ENCODE measurements at places on chromosomes 3 and 15.

DNA sequence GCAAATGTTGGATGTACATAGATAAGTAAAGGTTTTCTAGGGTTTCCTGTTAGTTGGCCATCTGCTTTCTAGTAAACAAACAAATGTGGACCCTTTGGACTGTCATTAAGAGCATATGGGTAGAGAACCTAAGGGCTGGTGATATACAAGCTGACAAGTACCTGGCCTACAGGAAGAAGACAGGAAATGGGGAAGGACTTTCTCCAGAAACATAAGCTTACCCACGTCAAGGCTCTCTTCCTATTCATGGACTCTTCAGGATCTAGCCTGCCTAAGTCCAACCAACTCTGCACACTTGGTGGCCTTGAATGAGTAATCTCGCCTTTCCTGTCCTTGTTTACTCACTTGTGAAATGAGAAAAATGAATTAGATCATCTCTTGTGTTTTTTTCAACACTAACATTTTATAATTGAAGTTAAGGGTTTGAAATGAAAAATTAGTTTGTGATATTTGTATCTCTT, 22.2 kb upstream of the GOLIM4 start:
- no peak for DNase-seq

GRCh38 chr3:98021830-98022560, 13.1 kb downstream of the GABRR3 start:
- no peak for DNase-seq

DNA sequence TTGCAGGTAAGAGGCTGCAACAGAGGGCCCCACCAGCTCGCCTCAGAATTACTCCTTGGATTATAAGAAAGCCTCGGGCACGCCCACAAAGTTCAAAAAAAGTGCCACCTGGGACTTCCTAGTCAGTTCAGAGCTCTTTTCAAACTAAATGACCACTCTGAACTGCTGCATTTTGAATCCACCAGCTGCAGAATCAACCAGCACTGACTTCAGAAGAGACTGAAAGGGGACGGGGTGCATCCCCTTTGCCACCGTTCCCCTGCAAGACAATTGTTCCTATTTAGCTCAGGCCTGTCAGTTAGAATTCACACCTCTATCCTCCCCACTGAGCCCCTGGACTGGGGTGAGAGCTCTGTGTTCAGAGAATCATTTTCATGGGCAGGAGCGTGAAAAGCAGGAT, 181.4 kb upstream of the GADL1 start:
- DNase-seq: no peak

GRCh38 chr15:56838085-56838484, 80.4 kb upstream of the TCF12 start:
- DNase-seq: no peak

DNA sequence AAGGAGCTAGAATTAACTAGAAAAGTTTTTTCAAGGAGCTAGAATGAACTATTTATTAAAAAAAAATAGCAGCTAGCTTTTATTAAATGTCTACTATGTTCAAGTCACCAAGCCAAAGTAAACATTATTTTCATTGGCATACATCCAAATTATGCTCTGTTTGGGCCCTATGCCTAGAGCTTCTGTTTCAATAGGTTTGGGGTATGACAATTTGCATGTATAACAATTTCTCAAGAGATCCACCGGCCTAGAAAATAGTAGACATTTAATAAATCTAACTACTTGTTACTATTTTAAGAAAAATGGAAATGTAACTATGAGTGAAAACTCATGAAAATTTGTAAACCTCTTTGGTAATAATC, 8.0 kb downstream of the GABRR3 start:
- DNase-seq: no peak

- no peak for DNase-seq
Measured at GRCh38 chr3:132803889-132804288, 81.7 kb upstream of the NPHP3 start.

GRCh38 chr3:79515072-79515471, 252.7 kb downstream of the ROBO1 start:
- no peak for DNase-seq

GRCh38 chr3:15783361-15783969, 14.3 kb downstream of the ANKRD28 start:
- no peak for DNase-seq

DNA sequence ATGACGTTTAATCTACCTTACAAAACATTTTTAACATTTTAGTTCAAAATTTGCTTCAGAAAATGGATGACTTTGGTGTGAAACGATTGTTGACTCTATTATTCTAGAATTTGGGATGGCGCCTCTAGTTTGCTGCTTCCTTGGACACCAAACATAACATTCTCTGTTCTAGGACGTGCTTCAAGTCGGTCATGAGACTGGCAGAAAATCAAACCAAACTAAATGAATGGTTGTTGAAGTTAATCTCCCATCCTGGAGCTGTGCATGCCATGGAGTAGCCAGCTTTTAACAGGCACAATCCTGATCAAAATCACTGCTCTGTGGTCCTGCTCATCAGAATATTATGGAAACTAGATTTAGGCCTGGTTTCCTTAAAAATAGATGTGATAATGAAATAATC, 9.6 kb upstream of the LRRFIP2 start:
- DNase-seq: no peak

DNA sequence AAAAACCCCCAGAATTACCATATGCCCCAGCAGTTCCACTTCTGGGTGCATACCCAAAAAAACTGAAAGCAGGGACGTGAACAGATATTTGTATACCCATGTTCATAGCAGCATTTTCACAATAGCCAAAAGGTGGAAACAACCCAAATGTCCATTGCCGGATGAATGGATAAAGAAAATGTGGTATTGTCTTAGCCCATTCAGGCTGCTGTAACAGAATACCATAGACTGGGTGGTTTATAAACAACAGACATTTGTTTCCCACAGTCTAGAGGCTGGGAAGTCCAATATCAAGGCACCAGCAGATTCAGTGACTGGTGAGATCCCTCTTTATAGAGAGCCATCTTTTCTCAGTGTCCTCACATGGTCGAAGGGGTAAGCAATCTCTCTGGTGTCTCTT, 182.1 kb upstream of the ANKRD28 start:
- no peak for DNase-seq

DNA sequence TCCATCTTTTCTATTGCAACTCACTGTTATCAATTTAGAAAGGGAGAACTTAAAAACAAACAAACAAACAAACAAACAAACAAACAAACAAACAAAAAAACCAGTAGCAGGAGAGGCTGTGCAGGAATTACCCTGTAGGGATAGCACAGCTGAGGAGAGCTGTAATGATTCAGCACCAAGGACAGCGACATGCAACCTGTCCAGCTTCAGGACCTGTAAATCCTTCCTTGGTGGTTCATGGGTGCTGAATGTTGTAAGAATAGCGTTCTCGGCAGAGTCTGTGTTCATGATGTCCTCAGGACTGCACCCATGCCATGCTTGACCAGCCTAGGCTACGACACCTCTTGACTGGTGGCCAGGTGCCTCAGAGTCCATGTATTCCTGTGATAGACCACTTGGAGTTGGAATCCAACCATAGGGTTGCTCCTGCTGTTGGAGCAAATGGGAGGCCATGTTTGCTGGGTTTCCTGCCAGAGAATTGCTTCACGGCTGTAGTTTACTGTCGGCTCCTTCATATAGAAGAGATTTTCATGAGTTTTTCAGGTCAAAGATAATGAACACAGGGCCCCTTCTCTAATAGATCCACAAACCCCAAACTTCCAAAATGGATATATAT, 65.9 kb downstream of the CACNA2D3 start:
- DNase-seq: no peak

- DNase-seq: peak; percentile 61
Measured at GRCh38 chr15:66862940-66863335, 160.9 kb downstream of the SMAD6 start.

- DNase-seq: no peak
Measured at GRCh38 chr15:38186507-38186906, 66.1 kb upstream of the SPRED1 start.

DNA sequence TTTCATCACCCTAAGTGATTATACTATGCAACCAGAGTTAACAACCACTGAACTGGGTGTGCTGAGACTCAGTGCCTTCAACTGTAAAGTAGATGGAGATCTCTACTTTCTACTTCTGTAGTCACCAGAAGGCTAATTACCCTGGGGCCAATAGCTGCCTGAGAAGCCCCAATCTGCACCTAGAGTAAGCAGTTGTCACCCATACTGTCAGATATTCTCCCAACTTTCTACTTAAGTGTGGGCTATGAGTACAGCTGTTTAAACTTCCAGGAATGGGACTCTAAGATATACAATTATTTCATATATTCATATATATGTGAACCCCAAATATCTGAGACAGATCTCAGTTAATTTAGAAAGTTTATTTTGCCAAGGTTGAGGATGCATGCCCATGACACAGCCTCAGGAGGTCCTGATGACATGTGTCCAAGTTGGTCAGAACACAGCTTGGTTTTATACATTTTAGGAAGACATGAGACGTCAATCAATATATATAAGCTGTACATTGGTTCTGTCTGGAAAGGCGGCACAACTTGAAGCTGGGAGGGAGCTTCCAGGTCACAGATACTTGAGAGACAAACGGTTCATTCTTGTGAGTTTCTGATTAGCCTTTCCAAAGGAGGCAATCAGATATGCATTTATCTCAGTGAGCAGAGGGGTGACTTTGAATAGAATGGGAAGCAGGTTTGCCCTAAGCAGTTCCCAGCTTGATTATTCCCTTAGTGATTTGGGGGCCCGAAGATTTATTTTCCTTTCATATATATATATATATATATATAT, 41.9 kb downstream of the CCNL1 start:
- no peak for DNase-seq

DNA sequence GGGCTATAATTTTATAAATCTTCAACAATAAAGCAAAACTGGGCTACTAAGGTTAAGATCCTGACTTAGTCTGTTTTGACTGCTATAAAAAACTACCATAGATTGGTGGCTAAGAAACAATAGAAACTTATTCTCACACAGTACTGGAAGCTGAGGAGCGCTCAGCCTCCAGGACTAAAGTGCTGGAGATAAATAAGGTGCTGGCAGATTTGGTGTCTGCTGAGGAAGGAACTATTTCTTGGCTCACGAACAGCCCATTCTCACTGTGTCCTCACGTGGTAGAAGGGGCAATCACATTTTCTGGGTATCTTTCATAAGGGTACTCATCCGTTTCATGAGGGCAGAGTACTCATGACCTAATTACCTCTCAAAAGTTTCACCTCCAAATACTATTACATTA, 166.8 kb upstream of the CBLB start:
- no peak for DNase-seq

GRCh38 chr15:57527382-57528091, 64.2 kb upstream of the MYZAP start:
- no peak for DNase-seq

- no peak for DNase-seq
Measured at GRCh38 chr3:57064001-57064400, 3.5 kb downstream of the SPATA12 start.

DNA sequence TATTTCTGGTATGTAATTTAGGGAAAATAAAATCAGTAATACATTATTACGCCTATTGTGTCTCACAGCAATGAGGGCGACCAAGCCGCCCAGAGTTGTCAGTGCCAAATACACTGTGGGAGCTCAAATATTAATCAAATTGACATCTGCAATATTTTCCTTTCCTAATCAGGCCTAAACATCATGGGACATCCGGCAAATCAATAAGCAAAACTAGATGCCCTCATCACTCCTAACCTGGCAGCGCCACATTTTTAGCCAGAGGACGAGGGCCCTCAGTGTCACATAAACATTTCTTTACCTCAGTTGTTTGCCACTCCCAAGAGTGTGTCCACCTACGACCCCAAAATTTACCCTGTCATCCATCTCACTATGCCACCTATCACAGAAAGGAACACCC, 64.1 kb downstream of the WDR72 start:
- no peak for DNase-seq

- no peak for DNase-seq
Measured at GRCh38 chr3:12442654-12443501, 41.4 kb upstream of the TSEN2 start.

DNA sequence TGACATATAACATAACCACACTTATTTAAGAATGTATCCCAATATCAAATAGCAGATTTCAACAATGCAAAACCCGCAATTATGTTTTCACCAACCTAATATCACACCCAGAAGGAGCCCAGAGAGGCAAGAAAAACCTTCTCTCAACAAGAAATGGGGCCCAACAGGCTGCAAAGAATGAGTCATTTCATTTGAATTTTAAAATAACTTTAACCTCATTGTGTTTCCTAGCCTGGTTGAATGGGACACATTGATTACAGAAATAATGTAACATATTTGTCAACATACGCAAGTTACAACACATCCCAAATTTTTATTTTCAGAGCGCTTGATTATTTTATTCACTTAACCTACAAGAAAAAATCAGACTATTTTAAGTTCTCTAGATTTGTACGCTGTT, 365.1 kb upstream of the SLCO3A1 start:
- no peak for DNase-seq

DNA sequence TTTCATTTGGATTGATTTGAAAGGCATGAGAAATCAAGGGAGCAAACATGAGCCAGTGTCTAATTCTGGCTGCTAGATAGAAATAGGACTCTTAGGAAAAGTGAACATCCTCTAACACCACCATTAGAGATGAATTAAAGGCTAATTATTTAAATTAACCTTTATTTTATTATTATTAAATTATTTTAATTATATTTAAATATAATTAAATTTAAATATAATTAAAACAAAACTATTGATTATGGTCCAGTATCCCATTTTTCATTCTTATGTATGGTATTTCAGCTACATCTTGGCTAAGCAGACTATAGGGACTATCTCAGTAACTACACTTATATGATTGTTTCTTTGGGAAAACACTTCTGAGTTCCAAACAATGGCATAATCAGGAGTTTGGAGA, 904.8 kb downstream of the NAALADL2 start:
- DNase-seq: no peak

DNA sequence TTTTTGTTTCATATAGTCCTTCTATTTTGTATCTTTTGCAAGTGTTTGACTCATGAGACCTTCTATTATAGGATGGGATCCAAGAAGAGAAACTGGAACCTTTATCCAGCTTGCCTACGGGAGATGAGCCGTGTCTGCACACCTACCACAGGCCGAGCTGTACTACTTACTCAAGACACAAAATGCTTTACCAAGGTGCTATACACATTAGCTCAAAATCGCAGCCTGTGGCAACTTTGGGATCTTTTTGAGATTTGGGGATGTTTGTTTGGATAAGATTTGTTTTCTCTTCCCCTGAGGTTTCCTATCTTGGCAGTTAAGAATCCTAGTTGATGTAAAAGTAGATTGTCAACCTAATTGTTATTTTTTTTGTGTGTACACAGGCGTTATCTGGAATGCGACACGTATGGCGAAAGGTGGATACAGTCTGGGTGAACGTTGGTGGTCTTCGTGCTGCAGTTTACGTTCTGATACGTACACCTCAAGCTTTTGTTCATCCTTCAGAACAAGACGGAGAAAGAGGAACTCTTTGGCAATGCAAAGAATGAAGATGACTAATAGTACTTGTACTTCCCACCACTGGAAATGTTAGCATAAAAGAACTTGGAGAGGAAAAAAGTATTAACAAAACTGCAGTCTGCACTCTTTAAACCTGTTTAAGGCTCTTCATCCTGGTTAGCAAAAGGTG, 13.1 kb upstream of the SETD5 start:
- DNase-seq: no peak

DNA sequence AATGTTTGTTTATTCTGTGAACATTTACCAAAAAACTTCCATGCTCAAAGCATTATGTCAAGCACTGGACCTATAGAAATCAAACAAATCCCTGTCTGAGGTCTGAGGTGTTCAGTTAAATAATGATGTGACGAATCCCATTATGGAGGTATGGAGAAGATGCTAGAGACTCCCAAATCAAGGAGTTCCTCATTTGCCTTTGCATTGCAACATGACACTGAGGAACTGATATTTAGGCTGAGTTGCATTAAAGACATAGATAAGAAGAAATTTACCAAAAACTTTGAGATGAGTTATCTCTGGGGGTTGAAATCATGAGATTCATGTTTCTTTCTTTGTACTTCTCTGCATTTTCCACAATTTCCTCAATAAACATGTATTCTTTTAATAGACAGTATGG, 16.0 kb downstream of the CD200 start:
- DNase-seq: no peak
